Karpas-422 (cell line): ENCODE measurements at places on chromosomes 1 and 21.
A peak's percentile ranks its signal among the peaks of the same experiment; 100 is the strongest.

GRCh38 chr1:209569455-209570207, 13.9 kb upstream of the CAMK1G start:
- DNase-seq = peak; percentile 88

- DNase-seq = no peak
Measured at GRCh38 chr1:33165209-33165608, 16.6 kb downstream of the TRIM62 start.

DNA sequence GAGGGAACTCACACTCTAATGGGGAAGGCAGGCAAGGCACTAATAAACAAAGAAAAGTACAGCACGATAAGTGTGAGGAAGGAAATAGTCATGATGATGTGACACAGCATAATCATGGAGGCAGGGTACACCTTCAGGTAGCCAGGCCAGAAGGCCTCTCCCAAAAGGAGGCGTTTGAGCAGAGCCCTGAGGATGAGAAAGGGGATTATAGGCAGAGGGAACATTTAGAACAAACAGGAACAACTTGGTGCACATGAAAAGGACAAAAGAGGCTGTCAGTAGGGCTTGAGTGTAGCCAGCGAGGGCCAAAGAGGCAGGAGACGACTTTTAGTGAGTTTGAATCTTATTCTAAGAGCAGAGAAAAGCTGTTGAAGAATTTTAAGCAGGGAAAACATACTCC, 33.4 kb upstream of the CRNN start:
- no peak for DNase-seq

DNA sequence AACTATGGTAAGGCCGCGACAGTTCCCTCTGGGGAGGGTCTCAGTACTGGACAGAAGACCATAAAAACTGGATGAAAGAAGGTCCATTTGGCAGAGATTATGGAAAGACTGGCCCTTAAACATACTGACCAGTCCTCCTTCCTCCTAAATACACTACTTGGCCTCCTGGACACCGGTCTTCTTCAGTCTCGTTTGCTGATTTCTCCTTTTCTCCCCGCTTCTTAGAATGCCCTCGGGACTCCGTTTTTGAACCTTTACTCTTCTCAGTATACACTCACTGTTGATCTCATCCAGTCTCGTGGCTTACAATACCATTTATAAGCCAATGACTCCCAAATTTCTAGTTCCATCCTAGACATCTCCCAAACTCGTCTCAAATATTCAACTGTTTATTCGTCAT, 694 bp upstream of the MRPL9 start:
- peak; percentile 58 for DNase-seq

DNA sequence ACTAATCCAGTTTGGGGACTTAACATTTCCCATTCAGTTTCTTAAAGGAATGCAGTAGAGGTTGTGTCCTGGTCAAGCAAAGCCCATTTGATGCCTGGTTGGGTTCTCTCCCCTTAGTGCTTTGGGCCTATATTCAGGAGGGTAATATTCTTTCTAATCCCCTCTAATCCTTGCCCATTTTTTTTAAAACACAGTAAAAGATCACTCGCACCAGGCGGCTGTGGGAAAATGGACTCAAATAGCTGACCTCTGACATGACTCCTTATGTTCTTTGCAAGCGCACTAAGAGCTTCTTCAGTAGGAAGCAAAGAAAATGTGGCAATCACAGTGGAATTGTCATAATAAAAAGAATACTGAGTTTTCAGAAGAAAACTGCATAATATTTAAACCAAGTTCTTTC, 49.9 kb downstream of the WNT2B start:
- DNase-seq = no peak

GRCh38 chr1:189637041-189637440, 840.6 kb downstream of the BRINP3 start:
- no peak for DNase-seq

- no peak for DNase-seq
Measured at GRCh38 chr1:44693900-44694299, 19.4 kb downstream of the ARMH1 start.

- no peak for DNase-seq
Measured at GRCh38 chr1:233477359-233477758, 136.5 kb upstream of the KCNK1 start.

GRCh38 chr1:197825541-197825940, 50.3 kb upstream of the DENND1B start:
- DNase-seq = no peak

DNA sequence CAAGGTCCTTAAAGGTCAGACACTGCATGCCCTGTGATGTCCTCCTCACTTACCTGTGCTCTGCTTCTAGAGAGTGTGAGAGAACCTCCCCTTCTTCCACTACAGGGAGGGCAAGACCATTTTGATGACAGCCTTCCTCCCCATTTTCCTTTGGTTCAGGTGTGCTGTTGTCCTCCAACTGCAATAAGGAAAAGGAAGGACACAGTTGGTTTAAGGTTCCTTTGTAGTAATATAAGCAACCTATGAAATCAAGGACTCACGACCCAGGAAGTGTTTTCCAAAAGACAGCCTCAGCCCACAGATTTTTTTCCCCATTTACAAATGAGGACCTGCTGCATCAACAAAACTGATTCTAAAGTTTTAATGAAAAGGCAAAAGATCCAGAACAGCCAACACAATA, 6.6 kb upstream of the CCDC17 start:
- DNase-seq = no peak
